ENCODE measurements at places on chromosomes 3 and 15. TPM values are rescaled to one million over a fixed set of nuclear protein-coding genes. Genes with fewer than 3 reads are reported as not detected.
A peak's percentile ranks its signal among the peaks of the same experiment; 100 is the strongest.

- DNase-seq, result no peak
These were observed 31.2 kb downstream of the CD276 start for GRCh38 chr15:73715417-73715816.

DNA sequence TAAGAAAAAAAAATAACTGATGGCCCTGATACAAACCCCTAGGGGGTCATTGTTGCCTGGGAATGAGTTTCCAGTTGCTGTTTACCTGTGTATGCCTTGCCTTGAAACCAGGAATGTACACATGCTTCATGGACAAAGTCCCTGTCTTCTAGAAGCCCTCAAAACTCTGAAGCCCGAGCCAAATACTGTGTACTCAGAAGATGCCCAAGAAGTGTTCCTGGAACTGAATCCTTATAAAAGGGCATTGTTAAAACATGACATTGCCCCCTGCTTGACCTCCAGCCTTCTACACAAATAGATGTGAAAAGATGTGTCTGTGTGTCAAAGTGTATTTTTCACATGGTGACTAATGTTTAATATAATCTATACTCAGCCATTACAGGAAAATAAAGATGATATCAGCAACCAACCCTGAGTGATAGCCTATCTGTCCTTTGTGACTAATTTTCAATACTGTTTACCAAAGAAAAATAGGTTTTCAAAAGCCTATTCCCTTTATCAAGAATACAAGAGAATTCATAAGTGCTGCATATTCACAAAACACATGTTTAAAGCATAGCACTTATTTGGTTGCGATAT is 325.9 kb downstream of the MECOM start:
- no peak for DNase-seq

- DNase-seq, result peak; percentile 45
These were observed 544.2 kb downstream of the FOXP1 start for GRCh38 chr3:71039332-71039731.

GRCh38 chr15:60939389-60939788 is 289.7 kb downstream of the RORA start:
- DNase-seq, result no peak

GRCh38 chr3:31406896-31407295 is 125.8 kb upstream of the STT3B start:
- DNase-seq, result no peak

DNA sequence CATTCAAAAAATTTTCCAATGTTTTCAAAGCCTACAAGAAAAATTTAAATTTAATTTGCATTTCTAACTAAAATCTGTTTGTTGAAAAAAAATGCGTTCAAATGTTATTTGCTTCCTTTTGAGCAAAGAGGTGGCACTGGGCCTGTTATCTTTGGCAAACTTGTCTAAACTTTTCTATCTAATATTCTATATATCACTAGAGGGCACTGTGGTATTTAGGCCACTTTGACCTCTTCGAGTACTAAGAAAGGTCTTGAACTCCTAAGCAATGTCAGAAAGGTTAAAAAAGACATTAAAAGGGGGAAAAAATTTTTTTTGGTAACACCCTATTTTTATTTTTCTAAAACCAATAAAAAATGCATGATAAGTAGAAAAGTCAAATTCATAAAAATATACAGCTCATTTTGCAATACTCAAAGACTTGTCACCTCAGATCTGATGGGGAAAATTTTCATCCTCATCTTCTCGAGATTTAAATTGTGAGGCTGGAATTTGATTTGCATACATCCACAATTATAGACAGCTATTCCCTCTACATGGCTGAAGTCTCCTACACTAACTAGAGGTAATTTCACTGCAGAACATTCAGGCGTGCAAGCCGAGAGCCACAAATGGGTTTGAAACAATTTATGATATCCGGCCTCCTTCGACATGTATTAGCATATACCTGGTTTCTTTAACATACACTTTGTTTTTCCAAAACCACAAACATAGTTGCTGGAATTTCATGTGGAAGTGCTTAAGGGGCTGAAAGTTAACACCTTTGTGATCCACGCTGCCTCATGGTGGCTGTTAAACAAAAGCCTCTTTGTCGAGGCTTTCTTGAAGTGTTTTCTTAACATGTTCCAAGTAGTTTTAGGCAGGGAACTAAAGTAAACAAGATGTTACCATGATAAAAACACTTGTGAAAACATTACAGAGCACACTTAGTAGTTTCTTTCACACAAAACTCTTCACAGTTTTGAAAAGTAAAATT is 576.4 kb downstream of the FOXP1 start:
- DNase-seq, result no peak

GRCh38 chr15:89332446-89332845 is 2.2 kb downstream of the POLG start:
- DNase-seq, result peak; percentile 28

DNA sequence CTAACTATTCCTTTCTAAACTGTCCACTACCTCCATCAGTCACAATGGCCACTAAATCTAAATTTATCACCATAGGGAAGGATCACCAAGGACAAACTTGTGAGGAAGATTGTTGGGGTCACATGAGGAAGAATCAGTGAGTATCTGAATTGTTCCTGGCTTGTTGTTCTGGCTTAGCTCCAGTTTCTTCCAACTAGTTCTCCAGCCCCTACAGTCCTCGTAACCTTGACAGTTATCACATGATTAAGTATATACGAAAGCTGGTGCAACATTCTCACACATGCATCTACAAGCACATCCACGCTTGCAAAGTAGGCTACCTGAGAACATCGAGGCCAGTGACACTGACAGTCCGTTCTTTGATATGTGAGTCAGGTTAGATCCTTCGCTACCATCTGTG is 46.0 kb downstream of the RUBCN start:
- no peak for DNase-seq

Gene VPS33B
- total RNA-seq, result 26.4 TPM

Gene GOLGA6L10
- total RNA-seq, result 1.3 TPM

Gene SMCO1
- not detected for total RNA-seq

Gene P2RY14
- 0.17 TPM for total RNA-seq

Gene ARRDC4
- 0.24 TPM for total RNA-seq

Gene PRKCI
- 27.6 TPM for total RNA-seq

All from activated CD4-positive, alpha-beta memory T cell treated with anti-CD3 and anti-CD28 coated beads for 36 hours (primary cell).